ENCODE measurements at places on chromosomes 7 and 10.

- DNase-seq = no peak
Observed at GRCh38 chr10:85542152-85542551, 824.4 kb downstream of the GRID1 start.

DNA sequence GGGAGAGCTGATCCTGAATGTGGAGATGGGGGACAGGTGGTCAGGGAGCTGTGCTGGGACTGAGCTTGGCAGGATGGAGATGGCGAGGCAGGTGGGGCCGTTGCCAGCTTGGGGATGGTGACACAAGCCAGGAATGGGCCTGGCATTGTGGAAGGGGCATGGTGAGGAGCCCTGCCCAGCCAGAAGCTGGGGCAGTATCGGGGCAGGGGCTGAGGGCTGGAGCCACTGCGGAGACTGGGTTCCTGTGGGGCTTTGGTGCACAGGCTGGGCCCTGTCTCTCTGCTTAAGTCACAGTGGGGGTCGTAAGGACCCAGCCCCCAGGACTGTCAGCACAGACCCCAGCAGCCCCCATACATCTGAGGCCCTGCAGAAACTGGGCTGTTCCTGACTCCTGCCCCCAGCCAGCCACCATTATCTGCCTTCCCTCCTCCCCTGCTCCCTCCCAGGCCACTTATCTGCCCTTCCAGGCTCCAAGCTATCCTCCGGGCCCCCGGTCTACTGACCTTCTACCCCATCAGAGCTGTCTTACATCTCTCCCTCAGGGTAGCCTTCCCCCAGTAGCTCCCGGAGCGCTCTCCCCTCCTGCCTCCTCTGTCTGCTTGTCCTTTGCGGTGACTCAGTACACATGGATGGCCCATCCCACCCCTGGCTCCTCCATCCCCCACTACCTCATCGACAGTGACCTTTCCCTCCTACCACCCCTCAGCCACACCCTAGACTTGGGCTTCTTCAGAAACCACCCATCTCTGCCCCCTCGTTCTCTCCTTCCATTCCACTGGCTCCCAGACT is 44.2 kb downstream of the PPIF start:
- DNase-seq = no peak

GRCh38 chr7:140041659-140042385 is 20.9 kb downstream of the PARP12 start:
- no peak for DNase-seq

- DNase-seq = no peak
Observed at GRCh38 chr7:80379034-80379982, 132.6 kb downstream of the GNAT3 start.

- no peak for DNase-seq
Observed at GRCh38 chr10:15579605-15580004, 140.1 kb downstream of the ITGA8 start.

DNA sequence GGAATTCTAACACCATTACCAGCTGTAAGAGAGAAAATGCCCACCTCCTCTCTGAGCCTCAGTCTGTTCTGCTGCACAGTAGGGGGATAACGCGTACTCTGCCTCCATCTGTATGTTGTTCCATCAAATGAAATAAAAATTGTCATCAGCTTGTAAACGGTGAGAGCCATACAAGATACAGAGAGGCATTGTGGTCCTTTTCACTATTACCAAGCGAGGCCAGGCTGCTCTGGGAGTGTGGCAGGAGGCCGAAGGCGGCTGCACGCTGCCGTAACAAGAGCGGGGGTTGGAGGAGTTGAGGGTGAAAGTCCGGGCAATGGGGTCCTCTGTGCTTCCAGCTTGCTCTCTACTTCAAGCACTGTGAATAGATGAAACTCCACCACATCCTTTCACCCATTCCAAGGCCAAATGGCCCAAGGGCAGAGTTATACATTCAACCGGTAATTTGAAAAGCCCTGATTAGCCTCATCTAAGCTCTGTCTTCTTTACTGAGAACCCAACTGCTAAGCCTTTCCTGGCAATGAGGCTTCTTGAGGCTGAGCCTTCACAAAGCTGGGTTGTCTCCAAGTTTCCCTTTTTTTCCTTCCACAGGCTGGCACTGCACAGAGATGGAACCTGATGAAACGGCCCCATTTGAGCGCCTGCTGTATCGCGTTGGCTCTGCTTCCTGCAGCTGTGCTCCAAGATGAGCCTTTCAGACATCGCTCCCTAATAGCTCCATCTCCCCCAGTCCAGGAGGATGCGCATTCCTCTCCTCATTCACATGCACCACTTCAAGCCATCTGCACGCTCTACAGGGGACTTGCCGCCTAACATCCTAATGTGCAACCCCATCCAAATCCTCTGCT is 47.2 kb downstream of the PYROXD2 start:
- no peak for DNase-seq

- DNase-seq = no peak
Observed at GRCh38 chr7:158140538-158141220, 446.9 kb downstream of the PTPRN2 start.

DNA sequence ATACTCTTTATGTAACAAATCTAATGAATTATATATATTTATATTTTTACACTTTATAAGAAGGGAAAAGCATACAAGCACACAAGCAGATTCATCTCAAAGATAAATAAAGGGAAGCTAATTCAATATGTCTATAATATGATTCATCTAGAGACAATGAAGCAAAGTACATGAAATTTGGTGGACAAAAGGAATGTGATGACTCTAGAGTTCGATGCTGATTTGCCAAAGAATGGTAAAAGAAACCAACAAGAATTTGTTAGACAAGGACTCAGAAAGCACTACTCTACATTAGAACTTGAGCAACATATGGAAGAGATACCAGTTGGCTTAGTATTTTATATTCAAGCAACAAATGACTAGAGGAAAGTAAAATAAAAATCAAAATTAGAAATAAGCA is 536.5 kb upstream of the TEX47 start:
- DNase-seq = no peak

GRCh38 chr10:44995914-44996669 is 4.6 kb upstream of the ZNF22 start:
- no peak for DNase-seq

All from stimulated activated CD8-positive, alpha-beta memory T cell treated with anti-CD3 and anti-CD28 coated beads, Interleukin-7, amount 100 ng/mL, for 4 hours (primary cell).